ENCODE measurements at places on chromosomes 3 and 15.

- DNase-seq, result no peak
Measured at GRCh38 chr3:13249664-13250390, 170.3 kb downstream of the NUP210 start.

DNA sequence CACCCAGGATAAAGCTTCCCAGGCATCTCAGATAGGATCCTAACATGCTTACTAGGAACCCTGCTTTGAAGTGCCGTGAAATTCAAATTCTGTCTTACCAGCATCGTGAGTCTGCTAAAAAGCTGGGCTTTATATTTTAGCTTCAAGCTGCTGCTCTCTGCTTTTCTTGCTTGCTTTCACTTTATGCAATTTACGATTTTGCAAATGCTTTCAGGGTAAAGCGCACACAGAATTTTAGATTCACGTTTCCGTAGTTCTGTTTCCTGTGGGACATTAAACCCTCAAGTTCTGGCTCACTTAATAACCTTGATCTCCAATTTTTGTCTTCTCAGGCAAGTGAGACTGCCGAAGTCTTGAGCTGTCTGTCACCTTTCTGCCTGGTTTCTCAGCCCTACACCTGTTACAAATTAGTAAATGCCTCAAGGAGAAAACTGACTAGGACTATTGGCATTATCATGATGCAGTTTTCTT lies 170.5 kb upstream of the TGFBR2 start:
- DNase-seq, result no peak

- no peak for DNase-seq
Measured at GRCh38 chr15:68379759-68380290, 52.1 kb downstream of the ITGA11 start.

DNA sequence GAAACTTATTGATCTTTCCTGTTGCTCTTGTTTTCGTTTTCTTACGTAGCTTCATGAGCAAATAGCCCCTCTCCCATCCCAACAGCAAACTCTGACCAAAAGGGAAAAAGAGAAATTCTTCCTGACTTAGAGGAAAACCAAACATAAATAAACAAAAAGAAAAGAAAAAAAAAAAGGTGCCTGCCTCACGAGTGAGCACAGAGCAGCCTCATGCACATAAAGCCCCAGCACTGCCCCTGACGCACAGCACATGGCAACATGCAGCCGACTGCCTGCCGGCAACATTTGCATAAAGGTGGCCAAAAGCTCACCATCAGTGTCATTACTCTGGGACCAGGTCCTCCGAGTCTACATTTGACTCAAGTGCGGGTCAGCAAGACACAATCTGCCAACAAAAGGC lies 6.4 kb downstream of the POC1A start:
- DNase-seq, result no peak

DNA sequence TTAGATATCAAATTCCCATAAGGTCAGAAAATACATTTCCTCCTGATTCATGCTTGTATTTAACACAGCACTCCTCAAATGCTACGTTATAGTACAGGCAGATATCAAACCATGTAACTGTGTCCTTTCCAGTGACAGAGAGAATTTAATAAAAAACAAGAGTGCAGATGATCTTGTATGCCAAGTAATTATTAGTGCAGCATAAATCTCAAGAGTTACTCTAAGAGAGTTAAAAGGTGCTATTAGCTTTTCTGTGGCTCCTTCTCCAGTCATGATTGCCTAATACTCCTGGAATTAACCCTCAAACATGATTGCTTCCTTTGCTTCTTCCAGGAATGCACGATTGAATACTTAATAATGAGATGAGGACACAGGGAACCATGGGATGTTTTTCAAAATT lies 413.0 kb upstream of the DPH6 start:
- DNase-seq, result no peak

DNA sequence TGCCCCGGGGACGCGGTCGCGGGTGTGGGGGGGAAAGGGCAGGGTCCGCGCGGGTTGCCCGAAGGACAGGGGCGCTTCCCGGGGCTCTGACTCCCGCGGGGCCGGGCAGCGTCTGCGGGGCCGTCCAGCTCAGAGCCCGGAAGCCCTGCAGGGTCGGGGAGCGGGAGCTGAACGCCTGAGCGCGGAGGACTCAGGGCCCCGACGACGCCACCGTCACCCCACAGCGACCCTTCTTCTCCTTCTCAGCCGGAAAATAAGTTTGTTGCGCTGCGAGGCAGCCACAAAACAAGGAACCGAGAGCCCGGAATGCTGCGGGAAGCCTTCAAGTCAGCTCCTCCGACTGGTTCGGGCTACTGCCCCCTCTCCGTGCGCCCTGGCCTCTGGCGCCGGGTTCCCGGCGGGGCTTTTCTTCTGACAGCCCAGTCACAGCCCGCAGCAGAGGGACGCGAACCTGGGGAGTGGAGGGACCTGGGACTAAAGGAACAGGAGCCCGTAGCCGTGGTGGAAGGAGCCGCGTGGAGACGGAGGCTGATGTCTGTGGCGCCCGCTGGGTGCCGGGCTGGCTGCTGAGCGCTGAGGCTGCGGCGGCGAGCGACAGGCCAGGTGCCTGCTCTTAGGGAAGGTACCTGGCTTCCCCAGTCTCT lies 484 bp downstream of the CNTN4 start:
- no peak for DNase-seq

- DNase-seq, result no peak
Measured at GRCh38 chr15:73921254-73921925, 4.9 kb upstream of the LOXL1 start.

DNA sequence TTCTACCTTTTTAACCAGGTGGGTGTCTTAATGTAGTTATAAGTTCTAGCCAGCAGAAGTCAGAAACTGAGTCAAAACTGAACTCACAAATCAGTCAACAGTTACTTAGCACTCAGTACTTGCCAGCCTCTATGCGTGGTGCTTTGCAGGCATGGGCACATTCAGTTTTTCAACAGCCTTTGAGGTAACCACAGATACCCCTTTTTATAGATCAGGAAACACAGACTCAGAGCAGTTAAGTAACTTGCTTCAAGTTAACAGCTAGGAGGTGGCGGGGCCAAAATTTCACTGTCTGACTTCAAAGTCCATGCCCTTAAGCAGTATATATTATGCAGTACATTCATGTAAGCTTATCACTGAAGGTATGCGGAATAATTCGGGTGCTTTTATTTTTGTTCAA lies 139.4 kb downstream of the FHIT start:
- DNase-seq, result no peak

GRCh38 chr15:62773369-62774165 lies 269.0 kb upstream of the TPM1 start:
- DNase-seq, result no peak

GRCh38 chr3:9914011-9914410 lies 2.9 kb upstream of the IL17RC start:
- DNase-seq, result no peak

DNA sequence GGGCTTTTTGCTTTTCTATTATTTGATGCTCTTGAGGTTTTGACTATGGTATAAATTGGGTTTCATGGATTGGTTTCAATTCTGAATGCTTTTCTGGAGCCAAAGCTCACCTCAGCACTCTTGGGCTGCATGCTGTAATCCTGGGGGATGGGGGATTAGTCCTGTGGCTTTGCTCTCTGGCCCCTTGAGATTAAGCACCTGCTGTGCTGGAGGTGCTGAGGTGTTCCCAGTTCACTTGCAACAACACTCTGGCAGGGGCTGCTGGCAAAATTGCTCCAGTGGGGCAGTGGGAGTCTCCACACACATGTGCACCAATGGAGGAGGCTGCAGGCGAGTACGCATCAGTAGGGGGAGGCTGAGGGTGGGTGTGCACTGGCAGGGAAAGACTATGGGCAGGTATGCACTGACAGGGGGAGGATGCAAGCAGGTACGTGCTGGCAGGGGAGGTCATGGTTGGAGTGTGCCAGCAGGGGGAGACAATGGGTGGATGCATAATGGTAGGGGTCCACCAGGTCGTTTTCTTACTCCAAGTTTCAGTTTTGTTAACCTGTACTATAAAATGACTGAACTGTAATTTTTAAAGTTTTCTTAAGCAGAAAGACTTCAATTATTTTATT lies 489.2 kb downstream of the FGF12 start:
- no peak for DNase-seq

GRCh38 chr15:58839485-58839884 lies 68.4 kb downstream of the MINDY2 start:
- no peak for DNase-seq

DNA sequence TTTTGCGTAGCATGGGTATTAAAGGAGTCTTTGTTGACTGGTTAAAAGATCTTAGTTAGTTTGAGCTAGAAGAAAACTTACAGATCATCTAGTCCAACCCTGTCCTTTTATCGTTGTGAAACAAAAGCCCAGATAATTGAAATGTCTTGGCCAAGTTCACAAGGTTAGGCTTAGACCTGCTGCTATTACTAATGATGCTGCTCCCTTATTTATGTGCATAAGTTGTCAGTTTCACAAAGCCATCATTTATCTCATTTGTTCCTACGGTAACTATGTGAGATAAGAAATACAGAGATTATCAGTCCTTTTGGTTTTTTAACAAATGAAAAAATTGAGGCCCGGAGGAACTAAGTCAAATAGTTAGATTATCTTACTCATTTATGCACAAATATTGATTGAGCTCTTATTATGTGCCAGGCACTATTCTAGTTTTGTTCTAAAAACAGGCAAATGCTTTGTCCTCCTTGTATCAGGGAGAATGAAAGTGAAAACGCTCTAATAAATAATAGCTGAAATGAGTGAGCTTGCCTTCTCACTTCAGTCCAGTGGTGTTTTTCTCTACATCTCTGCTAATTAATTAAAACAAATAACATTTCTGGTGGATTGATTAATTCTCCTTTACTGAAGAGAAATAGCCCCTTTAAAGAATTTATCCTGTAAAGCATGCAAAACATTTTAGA lies 49.1 kb upstream of the TPRG1 start:
- no peak for DNase-seq

GRCh38 chr3:63047068-63047467 lies 171.9 kb upstream of the CADPS start:
- no peak for DNase-seq

GRCh38 chr3:71524672-71525071 lies 58.9 kb downstream of the FOXP1 start:
- DNase-seq, result no peak

DNA sequence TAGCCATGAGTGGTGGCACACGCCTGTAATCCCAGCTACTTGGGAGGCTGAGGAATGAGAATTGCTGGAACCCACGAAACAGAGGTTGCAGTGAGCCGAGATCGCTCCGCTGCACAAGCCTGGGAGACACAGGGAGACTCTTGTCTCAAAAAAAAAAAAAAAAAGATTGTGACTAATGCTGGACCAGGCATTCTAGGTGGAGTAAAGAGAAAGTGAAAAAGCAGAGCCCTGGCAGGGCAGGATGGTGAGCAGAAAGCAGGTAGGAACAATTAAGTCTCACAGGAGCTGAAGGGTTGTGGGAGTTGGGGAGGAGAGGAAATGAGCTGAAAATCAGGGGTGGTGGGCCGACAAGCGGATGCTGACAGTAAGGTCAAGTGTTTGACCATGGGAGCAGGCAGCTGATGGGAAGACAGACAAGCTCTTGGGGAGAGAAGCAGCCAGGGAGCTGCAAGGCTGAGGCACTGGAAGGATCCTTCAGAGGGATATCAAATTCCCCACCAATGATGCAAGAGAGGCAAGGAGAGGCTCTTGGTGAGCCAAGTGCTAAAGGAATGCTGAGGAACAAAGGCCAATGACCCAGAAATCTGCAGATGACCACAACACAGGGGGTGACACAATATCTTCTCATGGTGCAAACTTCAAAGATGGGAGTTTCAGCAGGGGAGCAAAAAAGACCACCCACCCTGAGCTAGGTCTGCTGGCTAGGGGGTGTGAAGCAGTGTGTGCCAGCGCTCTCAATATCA lies 251.1 kb downstream of the ULK4 start:
- DNase-seq, result no peak

GRCh38 chr15:72220687-72221086 lies 10.3 kb downstream of the PKM start:
- DNase-seq, result no peak

- no peak for DNase-seq
Measured at GRCh38 chr3:14235003-14235911, 56.6 kb downstream of the LSM3 start.

DNA sequence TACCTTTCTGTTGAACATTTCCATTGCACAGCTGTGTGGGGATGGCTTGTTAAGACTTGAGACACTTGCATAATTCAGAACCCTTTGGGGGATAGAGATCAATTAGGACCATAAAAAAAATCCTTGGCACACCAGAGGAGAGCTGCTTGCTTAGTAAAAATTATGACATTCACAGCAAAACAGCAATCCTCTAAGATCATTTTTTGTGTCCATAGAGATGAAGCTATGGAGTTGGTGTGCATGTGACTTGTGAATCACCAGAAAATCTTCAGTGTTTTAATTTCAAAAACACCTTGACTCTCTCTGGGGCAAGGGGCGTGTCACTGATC lies 7.7 kb downstream of the COL8A1 start:
- DNase-seq, result no peak

DNA sequence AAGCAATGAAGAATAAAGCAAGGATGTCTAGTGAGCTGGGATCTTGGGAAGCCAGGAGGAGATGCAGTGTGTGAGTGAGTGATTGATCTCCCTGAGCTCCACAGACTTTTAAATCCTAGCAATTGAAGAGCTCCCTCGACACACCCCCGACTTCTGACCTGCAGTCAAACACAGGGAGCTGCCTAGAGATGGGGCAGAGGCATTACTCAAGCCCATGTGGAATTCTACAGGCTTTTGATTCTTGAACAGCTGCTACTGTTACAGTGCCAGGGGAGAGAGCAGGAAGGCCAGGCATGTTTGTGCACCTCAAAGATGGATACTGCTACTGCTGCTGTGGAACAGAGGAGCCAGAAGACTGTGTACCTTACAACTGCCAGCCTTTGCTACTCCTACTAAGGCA lies 1403.1 kb upstream of the ALCAM start:
- DNase-seq, result no peak

- no peak for DNase-seq
Measured at GRCh38 chr3:24493746-24494617, 668 bp downstream of the THRB start.

GRCh38 chr3:58633157-58633865 lies 33.3 kb downstream of the FAM3D start:
- DNase-seq, result no peak

DNA sequence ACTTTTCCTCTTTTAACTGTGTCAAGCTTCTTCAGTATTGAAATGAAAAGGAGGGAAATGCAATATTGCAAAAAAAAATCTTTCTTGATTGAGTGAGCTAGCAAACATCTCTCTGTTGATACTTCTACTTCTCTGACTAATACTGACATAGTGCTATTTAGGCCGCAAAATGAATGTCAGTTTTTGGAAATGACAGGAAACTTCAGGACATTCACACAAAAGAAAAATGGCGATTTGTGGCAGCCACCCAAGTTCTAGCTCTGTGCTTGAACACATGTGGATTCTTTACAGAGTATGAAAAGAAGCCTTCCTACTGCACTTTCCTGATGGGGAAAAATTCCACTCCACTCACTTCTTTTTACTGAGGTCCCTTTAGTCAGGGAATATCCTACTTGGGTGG lies 486.8 kb upstream of the ALCAM start:
- no peak for DNase-seq

- DNase-seq, result no peak
Measured at GRCh38 chr3:116240261-116240660, 205.0 kb downstream of the LSAMP start.

Measured in activated CD4-positive, alpha-beta T cell treated with anti-CD3 and anti-CD28 coated beads, Interleukin-2, amount 50 U/mL, for 4 hours (primary cell).